Fibroblast of villous mesenchyme (primary cell): ENCODE measurements at places on chromosomes 1 and 21. TPM values are rescaled to one million over a fixed set of nuclear protein-coding genes. Genes with fewer than 3 reads are reported as not detected.

The ST7L gene
- total RNA-seq = 17.4 and 29.8 TPM in 2 replicates

The DMBX1 gene
- total RNA-seq = not detected in 2 replicates

The OR2L3 gene
- not detected in 2 replicates for total RNA-seq

The BACE2 gene
- total RNA-seq = 3.0 and 7.1 TPM in 2 replicates

The PDZK1 gene
- under 0.01 and 0.32 TPM in 2 replicates for total RNA-seq

The TMEM35B gene
- total RNA-seq = 15.8 and 21.6 TPM in 2 replicates

The OR14K1 gene
- total RNA-seq = not detected in 2 replicates

The PLA2G2C gene
- total RNA-seq = not detected in 2 replicates

The PPIAL4G gene
- total RNA-seq = not detected in 2 replicates

The IFI44 gene
- total RNA-seq = 4.7 and 5.2 TPM in 2 replicates

DNA sequence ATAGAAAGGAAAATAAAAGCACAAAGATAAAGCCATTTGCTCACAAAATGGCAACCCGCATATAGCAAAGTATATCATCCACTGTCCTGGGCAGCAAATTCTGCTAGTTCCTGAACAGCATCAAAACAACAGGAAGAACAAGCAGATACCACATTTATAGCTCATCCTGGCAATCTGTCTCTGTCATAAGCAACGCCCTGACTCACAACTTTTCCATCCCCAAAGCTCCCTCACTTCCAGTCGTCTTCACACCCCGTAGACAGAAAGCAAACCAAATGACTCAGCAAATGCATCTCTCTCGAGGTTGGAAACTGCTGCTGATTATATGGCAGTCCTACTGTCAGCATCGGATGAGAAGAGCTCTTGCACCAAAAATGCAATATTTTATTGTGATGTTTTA lies 65.8 kb downstream of the AK5 start:
- DNase-seq = peak; percentile 91

- DNase-seq = no peak
These were observed 107.9 kb downstream of the RYR2 start for GRCh38 chr1:237149857-237150256.

- DNase-seq = no peak
These were observed 121.6 kb downstream of the SYT2 start for GRCh38 chr1:202588503-202589189.

DNA sequence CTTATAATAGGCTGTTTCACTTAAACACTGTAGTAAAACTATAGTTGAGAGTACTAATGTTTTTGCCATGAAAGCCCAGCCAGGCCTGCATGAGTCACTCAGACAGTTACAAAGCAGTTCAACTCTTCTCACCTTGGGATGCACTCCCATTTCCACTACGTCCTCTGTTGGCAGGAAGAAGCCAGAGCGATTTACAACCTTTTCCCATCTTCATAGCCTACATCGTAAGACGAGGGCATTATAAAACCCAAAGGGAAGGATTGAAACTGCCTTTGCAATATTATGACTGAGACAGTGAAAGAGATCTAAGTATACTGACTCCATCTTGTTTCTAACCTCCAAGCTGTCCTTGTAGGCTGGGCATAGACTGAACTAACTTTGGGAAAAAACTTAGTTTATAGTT lies 71.8 kb upstream of the CSF1 start:
- peak; percentile 77 for DNase-seq

- peak; percentile 34 for DNase-seq
These were observed 19.1 kb downstream of the AGL start for GRCh38 chr1:99869304-99869703.

DNA sequence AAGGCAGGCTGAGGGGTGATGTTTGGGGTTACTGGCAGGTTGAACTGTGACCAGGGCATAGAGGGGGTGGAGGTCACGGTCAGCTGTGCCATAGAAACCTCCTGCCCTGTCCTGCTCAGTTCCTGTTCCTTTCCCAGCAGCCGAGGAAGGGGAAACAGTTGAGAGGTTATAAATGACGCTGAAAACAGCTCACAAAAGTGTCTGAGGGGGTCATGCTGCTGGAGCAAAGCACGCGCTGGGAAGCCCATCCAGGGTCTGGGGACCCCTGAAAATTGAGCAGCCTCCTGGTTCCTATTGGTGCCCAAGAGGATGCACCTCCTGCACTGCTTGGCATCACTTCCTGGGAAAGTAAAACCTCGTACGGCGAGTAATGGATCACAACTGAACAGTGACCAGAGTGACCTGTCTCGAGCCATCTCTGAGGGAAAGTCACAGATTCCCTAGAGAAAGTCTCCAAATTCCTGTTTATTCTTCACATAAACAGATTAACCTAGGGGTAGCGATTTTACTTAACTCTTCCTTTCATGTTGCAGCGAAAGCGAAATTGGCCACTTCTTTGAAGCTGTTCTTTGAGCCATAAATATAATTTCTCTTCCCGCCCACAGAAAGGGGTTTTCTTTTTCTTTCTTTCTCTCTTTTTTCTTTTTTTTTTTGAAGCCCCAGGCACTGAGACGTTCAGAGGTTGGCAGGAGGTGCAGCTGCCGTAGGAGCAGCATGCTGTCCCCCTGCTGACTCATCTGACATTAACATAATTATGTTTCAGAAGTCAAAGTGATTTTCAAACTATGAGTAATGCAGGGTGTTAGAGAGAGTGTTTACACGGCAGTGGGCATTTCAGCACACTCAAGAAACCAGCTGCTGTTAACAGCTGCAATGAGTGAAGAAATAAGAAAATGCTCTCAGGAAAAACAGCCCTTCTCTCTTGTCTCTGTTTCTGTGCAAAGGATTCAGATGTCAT lies 41.8 kb upstream of the ATF3 start:
- peak; percentile 90 for DNase-seq

GRCh38 chr1:192739476-192740184 lies 69.2 kb upstream of the RGS2 start:
- DNase-seq = peak; percentile 8

- peak; percentile 69 for DNase-seq
These were observed 34.9 kb upstream of the VASH2 start for GRCh38 chr1:212915245-212916091.

DNA sequence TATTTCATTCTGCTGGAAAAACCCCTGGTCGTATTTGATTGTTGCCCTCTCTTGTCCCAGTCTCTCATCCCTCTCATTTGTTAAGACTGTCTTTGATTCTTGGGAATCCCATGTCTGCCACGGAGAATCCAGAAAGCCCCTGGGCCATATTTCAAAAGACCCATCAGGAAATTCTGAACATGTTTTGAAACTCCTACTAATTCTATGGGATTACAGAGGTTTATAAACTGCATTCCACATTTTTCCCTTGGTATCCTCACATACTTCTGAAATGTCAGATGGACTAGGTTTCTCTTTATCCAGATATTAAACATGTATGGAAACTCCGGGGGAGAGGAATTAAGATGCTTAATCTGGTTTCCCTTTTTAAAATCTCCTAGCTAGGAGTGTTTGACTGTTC lies 80.0 kb downstream of the HUNK start:
- no peak for DNase-seq

GRCh38 chr1:91684481-91685196 lies 184.0 kb downstream of the CDC7 start:
- peak; percentile 78 for DNase-seq

DNA sequence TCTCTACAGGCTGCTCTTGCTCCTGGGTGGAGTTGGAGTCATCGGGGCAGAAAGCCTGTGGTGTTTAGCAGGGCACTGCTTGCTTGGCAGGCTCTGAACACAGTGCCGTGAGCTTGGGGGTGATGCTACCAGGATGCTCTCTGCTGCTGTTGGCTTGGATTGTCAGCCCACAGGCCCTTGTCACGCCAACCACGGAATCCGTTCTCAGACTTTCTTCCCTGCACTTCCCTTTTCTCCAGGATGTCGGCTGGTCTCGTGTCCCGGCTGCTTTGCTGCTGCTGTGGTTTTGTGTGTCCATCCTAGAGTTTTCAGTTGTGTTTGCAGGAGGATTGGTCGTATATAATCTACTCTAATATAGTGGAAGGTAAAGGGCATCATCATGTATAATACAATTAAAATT lies 44.4 kb upstream of the TTC34 start:
- no peak for DNase-seq

GRCh38 chr1:24483441-24483840 lies 19.2 kb upstream of the RCAN3 start:
- no peak for DNase-seq

DNA sequence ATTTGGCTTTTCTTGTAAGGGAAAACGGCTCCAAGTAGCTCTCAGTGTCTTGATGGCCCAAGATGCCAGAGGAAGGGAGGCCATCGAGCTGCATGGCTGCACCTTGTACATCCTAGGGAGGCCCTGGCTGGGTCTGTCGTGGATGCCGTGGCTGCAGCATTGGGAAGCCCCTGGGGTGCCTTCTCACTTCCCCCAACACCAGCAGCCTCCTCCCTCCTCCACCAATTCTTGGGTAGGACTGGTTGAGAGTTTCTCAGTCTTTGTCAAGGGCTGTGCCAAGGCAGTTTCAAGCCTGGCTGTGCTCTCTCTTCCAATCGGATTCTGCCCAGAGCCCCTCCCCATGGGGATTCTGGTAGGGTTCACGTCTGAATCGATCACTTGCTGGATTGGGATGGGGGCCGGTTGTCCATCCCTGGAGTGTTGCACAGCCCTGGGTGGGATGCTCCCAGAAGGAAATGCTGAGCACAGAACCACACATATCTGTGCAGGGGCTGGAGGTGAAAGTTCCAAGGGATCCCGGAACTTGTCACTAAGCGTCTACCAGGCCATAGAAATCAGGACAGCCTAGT lies 14.0 kb upstream of the SPSB1 start:
- DNase-seq = no peak

GRCh38 chr1:83055391-83056170 lies 943.4 kb downstream of the TTLL7 start:
- DNase-seq = no peak

- peak; percentile 7 for DNase-seq
These were observed 125.0 kb upstream of the IVNS1ABP start for GRCh38 chr1:185442050-185442449.

DNA sequence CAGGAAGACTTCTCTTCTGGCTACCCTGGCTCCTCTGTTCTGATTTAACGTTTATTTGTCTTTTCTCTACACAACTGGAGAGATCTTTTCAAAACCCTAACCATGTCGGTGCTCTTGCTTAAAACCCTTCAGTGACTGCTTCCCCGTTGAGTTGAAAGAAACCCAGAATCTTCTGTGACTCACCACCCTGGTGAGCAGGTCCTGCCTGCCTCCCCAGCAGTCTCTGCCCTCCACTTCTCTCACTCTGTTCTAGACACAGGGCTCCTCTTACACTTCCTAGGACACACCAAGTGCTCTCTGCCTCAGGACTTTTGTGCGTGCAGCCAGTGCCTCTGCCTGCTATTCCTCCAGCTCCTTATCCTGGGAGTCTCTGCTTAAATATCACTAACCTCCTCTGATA lies 131.4 kb downstream of the IER5 start:
- no peak for DNase-seq

DNA sequence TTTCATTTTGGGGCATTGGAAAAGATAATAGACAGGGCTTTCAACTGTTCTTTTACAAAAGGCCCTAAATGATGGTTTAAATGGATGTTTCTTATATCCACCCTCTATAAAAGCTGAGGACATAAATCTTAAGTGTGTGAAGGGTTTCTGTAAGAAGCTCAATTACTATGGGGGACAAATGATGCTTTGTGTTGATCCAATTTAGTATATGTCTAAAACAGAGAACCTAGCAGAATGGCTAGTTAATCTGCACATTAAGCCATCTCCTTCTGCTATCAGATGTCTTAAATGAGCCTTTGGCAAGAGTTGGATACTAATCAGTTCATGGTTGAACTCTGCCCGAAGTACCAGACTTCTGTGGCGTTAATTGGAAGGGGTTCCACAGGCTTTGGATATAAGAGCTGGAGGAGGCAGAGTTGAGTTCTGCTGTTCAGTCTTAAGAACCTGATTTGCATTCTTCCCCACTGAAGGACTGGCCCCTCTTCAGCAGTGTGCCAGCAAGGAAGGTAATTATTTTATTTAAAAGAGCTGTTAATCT lies 43.1 kb downstream of the PTGFRN start:
- DNase-seq = no peak

DNA sequence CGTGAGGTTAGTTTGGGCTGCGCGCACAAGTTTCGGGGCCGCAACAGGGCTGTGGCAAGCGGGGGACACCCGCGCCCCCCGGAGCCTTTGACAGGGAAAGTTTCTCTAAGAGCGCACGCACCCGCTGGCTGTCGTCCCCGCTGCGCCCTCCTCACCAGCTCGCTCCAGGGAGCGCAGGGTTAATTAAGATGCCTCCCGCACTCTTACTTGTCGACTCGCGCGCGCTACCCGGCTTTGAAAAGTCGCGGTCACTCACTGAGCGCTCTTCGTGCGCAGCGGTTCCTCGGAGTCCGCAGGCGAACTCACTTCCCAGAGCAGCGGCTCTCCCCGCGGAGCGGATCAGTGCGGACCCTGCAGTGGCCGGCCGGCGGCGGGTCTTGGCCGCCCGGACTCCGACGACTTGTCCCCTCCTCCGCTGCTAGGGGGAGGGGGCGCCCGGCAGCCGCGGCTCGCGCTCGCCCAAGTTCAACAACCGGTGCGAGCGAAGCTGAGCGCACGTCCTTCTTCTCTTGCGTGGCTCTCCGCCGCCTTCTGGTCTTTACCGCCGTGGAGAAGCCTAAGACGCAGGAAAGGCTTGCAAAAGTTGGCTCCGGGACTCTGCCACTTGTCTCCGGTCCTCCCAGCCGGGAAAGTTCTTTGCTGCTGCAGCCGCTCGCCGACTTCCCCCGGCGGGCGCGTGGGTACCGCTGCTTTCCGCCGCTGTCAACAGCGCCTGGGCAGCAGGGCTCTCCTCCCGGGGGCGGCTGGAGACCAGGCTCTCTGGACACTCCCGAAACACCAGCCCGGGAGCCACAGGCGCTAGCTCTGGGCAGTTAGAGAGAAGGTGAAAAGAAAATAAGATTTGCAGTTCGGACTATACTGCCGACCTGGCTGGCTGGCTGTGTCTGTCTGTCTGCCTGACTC lies 506 bp downstream of the JUN start:
- DNase-seq = peak; percentile 61

DNA sequence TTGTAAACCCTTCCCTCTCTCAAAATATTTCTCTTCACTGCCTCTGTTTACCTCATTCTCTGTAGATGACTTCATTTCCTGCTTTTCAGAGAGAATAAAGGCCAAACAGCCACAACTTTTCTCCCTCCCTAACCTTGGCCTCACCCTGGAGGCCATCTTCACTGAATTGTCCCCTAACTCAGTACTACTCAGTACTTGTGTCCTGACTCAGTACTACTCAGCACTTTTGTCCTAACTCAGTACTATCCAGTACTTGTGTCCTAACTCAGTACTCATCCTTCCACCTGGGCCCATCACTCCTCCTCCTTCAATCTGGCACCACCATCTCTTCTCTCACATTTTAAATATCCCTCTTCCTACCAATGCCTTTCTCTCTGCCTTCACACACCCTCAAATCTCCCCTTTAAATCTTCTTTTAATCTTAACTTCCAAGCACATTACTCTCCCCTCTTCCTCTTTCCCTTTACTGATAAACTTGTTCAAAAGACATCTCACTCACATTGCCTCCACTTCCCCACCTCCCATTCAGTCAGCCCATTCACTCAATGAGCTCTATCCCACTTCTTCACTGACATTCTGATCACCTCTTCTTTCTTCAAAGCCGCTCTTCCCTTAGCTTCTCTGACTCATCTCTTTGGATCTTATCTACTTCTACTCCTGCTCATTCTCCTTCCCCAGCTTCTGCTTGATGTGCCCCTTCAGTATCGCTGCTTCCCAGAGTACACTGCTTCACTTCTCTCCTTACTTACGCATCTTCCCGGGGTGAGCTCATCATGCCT lies 121.4 kb downstream of the RNF220 start:
- DNase-seq = no peak
